ENCODE measurements at places on chromosomes 12 and 14.

- no peak for DNase-seq
Measured at GRCh38 chr12:71046215-71046614, 111.6 kb downstream of the TSPAN8 start.

DNA sequence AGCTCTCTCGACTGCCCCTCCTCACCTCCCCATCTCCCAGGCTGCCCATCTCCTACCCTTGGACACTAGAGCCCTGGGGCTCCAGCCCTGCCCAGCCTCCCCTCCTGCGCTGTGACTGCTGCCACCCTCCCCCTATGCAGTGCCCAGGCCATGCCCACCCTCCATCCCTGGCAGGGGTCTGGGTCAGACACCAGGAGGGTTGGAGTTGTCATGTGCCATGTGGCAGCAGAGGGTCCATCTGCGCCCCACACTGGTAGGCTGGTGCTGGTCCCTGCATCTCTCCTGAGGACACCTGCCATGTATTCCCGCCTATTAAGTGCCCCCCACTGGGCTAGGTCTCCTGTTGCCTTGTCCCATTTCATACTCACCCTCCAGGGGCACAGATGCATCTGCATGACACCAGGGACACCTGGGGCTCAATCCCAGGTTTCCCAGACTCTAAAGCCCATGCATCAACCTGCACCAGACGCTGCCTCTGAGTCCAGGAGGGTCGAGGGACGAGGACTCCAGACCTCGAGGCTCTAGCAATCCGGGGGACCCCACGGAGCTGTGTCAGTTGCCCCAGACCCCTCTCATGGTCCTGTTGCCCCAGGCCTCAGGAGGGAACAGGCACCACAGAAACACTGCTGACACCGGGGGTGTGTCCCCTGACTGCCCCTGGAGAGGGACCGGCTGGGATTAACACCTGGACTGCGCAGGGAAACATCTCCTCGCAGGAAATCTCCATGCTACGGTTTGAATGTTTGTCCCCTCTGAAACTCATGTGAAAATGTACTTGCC, 23.4 kb upstream of the SFSWAP start:
- DNase-seq, result no peak

GRCh38 chr14:39176263-39177167, 1.5 kb downstream of the PNN start:
- DNase-seq, result no peak

GRCh38 chr12:9096563-9097176, 19.0 kb downstream of the A2M start:
- no peak for DNase-seq

- DNase-seq, result no peak
Measured at GRCh38 chr12:125218952-125219351, 153.7 kb downstream of the AACS start.

DNA sequence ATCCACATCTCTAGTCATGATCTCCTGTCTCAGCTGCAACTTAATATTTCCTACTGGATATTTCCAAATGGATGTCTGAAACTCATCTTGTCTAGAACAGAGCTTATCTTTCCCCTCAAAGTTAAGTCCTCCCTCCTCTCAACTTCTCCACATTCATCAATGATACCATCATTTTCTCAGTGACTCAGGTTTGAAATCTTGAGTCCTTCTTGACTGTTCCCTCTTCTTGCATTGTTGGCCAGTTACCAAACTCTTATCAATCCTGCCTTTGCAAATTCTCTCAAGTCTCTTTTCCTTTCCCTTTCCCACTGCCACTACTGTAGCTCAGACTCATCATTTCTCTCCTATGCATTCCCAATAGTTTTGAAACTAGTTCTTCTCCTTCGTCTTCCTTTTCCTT, 14.3 kb upstream of the CHURC1 start:
- DNase-seq, result no peak

- DNase-seq, result no peak
Measured at GRCh38 chr14:72699443-72699842, 194.5 kb downstream of the DPF3 start.

- DNase-seq, result no peak
Measured at GRCh38 chr14:50978529-50978871, 34.2 kb upstream of the PYGL start.

DNA sequence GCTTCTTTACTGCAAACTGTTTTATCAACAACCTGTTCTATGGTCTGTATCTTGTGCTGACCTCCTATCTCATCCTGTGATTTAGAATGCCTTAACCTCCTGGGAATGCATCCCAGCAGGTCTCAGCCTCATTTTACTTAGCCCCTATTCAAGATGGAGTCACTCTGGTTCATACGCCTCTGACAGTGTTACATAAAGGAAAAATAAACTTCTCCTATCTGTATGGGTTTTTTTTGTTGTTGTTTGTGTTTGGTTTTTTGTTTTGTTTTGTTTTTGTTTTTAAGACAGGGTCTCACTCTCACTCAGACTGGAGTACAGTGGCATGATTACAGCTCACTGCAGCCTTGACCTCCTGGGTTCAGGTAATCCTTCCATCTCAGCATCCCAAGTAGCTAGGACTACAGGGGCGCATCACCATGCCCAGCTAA, 62.1 kb downstream of the RESF1 start:
- DNase-seq, result no peak

GRCh38 chr14:85195872-85196477, 334.0 kb upstream of the FLRT2 start:
- no peak for DNase-seq

GRCh38 chr14:87196436-87196835, 796.5 kb downstream of the GALC start:
- no peak for DNase-seq

DNA sequence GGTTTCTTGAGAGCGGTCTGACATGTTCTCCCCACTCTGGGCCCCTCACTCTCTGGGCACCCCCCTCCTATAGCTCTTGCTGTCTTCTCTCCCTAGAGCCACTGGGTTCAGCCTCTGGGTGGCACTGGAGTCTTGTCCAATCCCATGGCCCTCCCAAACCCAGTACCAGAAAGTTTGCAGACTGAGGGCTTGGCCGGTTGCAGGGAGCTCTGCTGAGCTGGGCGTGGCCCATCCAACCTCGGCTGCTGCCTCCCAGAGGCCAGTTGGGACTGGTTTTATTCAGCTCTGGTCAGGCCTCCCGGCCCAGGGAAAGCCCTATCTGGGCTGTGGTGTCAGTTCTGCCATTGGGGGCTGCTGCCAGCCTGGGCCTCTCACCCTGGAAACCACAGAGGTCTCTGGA, 37.9 kb downstream of the ISCA2 start:
- no peak for DNase-seq

- DNase-seq, result no peak
Measured at GRCh38 chr12:15701206-15701605, 88.0 kb downstream of the EPS8 start.

DNA sequence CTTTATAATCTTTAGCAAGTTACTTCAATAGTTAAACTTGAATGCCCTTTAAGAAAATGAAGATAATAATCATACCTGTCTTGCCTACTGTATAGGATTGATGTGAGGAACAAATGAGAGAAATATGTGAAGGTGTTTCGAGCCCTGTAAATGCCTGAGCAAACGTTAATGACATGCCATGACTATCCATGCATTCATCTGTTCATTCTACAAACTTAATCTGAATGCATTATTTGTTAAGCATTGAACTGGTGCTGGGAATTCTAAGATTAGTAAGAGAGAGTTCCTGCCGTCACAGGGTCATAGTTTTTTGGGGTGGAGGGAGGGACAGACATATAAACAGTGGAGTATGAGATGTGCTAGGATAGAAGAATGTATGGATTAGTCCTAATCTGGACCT, 111.5 kb upstream of the PRICKLE1 start:
- DNase-seq, result no peak

- DNase-seq, result no peak
Measured at GRCh38 chr14:57502586-57503254, 9.1 kb upstream of the CCDC198 start.

GRCh38 chr14:103314496-103315277, 19.4 kb upstream of the EIF5 start:
- DNase-seq, result no peak

DNA sequence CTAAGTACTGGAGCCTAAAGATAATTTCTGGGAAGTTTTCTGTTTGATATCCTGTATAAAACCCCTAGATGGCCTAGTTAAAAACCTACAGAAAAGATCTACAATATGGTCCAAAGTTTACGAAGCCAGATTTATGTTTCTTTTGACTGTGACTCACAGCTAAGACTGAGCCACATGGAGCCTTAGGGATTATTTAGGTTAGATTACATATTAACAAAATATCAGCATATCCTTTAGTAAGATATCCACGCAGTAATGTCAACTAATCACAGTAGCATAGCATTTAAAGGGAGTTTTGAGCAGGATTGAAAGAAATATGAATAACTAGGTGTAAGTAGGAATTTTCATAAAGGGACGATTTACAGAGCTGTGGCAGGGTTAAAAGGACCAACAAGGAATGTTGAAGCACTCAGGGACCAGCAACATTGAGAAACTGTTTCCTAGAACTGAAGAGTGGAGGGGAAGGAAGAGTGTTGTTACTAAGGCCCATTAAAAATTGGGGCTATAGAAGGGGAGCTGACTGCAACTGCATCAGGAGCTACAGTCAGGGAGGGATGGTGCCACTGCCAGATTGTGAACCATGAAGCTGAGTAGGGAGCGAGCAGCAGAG, 155.5 kb downstream of the DACT1 start:
- DNase-seq, result no peak

DNA sequence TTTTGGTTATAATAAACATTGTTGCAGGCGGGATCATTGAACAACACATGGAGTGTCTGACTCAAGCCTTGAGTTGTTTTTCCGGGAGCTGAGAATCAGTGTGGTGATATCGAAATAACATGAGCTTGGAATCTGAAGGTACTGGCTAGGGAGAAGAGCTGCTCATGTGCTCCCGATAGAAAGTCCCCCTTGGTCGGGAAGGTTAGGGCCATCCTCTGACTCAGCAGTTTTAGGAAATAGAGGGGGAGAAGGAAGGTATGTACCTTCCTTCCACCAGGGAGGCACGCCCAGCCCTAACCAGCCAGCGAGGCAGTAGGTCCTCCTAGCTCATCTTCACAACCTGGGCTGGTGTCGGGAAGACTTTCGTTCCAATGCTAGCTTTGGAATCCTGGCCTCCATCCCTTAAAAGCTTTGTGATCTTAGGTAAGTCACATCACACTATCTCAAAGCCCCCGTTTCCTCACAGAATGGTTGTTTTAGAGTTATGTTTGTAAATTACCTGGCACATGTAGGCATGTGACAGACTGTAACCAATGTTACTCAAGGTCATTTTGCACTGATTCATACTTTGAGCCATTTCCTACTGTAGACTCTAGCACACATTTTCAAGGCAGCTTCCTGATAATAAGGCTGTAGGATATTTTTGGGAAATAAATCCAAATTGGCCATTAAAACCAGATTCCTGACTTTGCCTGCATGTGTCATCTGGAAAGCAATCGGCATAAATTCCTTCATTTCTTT, 1.9 kb upstream of the RAB35 start:
- no peak for DNase-seq

DNA sequence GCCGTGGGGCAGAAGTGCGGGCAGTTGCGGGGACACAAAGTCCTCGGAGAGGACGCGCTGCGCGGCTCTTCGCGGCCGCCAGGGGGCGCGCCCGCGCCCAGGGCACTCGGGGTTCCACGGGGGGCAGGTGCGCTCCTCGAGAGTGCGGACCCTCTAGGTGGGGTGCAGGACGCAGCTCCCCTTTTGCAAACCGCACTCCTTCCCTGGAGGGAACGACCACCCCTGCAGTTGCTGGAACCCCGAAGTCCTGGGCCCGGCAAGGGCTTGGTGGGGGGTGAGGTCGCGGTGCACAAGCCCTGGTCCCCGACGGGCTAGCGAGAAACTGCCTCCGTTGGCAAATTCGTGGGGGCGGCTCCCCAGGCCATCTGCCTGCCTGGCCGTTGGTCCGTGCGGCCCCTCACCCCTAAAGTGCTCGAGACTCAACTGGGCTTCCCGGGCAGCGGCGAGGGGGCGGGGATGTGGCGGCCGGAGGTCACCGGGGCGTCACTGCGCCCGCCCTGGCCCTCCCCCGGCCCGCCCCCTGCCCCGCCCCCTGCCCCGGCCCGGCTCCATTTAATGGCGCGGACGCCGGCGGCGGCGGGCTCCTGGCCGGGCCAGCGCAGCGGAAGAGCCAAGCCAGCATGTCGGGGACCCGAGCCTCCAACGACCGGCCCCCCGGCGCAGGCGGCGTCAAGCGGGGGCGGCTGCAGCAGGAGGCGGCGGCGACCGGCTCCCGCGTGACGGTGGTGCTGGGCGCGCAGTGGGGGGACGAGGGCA, at the start of gene ADSS1:
Gene ADSS1, plus strand, starts transcription at position 579 of the 756 bp plus-strand sequence. Its CDS starts 42 bp downstream, at position 621.
- peak; percentile 85 for DNase-seq

- no peak for DNase-seq
Measured at GRCh38 chr12:24933694-24934407, 15.1 kb downstream of the BCAT1 start.

- DNase-seq, result no peak
Measured at GRCh38 chr14:95398630-95399547, 79.2 kb upstream of the CLMN start.
